Left ventricle myocardium inferior (tissue), 1 donor: ENCODE measurements at places on chromosomes 5 and 9. TPM values are rescaled to one million over a fixed set of nuclear protein-coding genes. Genes with fewer than 3 reads are reported as not detected.

GRCh38 chr5:64707191-64707590 lies 16.9 kb downstream of the SHISAL2B start:
- DNase-seq, result no peak

DNA sequence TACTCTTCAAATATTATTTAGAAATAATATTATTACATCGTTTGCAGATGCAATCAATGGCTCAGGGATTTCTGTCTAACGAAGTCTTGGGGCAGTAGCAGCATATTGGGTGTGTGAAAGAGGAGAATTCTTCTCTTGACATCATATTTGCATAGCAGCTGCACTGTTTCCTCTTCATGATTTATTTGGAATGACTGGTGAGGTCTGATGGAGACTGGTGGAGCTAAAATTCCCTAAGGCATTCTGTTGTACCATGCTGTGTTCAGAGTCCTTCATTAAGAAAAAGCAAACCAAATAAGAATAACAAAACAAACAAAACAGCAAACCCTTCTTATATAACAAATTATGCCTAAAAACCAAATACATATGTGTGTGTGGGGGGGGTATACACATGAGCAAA lies 177.6 kb downstream of the DIRAS2 start:
- no peak for DNase-seq

DNA sequence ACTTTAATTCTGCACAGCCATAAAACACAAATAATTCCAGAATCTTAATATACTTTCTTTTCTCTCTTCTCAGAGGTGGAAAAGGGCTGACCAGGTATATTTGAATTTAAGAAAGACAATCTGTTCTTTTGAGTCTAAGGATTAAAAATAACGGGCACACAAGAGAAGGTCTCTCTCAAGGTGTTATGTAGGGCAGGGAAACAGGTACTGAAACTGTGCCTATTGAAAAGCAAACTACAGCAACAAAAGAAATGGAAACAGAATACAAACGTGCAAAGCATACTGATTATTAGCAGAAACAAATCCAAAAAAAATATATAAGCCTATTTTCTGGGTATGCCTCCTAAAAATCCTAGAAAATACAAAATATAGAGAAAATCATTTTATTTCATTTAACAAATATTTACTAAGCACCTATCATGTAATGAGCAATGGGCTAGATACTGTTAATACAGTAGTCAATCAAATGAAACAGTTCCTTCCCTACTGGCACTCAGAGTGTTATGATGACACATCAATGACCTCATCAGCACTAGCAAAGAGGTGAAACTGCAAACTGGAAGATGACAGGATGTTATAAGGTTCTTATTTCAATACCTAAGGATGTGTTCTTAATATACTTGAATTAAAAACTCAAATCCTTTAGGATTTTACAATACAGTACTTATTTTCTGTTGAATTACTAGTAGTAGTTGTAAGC lies 87.7 kb downstream of the AUH start:
- no peak for DNase-seq

The SPATA6L gene
- 0.96 TPM for total RNA-seq

The RORB gene
- total RNA-seq, result 1.2 TPM
